ENCODE measurements at places on chromosomes 6 and 20.

DNA sequence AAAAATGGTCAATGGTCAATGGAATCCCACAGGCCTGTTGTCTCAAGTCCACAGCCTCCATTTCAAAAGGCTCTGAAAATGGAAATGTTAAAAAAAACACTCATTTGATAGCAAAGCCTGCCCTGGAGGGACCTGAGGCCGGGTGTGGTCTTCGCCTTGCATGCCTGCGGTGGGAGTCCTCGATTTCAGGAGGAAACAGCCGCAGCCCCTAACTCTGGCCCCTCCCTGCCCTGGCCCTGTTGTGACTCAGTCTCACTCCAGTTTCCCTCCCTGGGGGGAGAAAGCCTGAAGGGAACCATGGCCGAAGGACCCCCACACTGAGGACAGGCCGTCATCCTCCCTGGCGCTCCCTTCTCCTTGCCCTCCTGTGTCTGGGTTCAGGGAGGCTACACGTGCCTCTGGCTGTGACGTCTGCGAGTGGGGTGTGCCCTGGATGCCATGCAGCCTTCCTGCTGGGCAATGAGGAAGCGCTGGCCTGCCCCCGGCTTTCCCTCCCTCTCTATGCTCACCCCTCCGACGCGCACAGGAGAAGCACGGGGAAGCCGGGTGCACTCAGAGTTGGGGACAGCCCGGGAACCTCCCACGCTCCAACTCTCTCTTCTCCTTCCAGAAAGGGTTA lies 9.2 kb downstream of the BHLHE23 start:
- DNase-seq = no peak

- DNase-seq = no peak
Measured at GRCh38 chr20:32612351-32613191, 27.4 kb upstream of the NOL4L start.

DNA sequence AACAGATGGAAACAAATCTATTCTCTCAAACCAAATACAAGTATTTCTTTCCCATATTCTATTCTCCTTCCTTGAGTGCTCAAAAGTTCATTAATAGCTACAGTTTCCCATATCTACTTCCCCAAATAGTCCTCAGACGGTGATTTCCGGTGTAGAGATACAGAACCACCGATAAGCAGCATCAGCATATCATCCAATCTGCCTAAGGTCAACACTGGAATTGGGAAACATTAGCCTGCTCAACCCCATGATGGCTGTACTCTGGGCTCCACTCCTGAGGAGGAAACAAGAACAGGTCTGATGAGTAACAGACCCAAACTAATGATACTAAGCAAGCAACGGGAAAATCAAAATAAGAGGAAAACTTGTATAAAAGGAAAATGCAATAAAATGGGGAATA lies 115.6 kb downstream of the EPB41L2 start:
- DNase-seq = no peak

DNA sequence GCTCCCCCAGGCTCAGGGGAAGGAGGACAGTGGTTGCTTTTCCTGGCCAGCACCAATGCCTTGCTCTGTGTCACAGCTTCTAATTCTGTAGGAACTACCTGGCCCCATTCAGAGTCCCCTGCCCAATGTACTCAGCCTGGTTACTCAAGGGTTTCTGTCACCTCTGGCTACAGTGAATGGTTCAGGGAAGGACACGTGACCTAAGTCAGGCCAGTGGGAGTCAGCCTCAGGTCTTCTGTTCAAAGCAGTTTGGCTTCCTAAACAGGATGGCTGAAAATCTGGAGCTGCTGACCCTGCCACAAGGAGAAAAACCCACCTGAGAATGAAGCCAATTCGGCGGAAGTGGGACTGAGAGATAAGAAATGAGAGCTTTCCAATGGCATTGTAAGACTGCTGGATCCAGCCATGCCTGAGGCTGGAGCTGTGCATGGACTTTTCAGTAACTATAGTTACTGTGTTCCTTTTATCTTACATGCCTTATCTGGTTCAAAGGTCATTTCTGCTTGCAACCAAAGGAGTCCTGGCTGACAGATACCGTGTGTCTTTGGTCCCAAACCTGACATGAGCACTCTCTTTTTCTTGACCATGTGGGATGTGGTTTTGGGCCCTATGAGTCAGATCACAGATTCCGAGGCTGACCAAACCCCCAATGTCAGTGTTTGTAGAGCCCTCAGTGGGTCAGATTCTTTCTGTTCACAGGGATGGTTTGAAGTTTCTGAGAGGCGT lies 104.3 kb downstream of the SULF2 start:
- no peak for DNase-seq
